ENCODE measurements at places on chromosomes 6 and 20. TPM values are rescaled to one million over a fixed set of nuclear protein-coding genes. Genes with fewer than 3 reads are reported as not detected.
A peak's percentile ranks its signal among the peaks of the same experiment; 100 is the strongest.

ULBP2 gene
- polyA plus RNA-seq = not detected

CPNE5 gene
- polyA plus RNA-seq = 4.4 TPM

C6orf141 gene
- polyA plus RNA-seq = 1.5 TPM

CST5 gene
- not detected for polyA plus RNA-seq

BCAS1 gene
- not detected for polyA plus RNA-seq

VSTM2L gene
- polyA plus RNA-seq = 14.1 TPM

CLPSL1 gene
- polyA plus RNA-seq = not detected

DNA sequence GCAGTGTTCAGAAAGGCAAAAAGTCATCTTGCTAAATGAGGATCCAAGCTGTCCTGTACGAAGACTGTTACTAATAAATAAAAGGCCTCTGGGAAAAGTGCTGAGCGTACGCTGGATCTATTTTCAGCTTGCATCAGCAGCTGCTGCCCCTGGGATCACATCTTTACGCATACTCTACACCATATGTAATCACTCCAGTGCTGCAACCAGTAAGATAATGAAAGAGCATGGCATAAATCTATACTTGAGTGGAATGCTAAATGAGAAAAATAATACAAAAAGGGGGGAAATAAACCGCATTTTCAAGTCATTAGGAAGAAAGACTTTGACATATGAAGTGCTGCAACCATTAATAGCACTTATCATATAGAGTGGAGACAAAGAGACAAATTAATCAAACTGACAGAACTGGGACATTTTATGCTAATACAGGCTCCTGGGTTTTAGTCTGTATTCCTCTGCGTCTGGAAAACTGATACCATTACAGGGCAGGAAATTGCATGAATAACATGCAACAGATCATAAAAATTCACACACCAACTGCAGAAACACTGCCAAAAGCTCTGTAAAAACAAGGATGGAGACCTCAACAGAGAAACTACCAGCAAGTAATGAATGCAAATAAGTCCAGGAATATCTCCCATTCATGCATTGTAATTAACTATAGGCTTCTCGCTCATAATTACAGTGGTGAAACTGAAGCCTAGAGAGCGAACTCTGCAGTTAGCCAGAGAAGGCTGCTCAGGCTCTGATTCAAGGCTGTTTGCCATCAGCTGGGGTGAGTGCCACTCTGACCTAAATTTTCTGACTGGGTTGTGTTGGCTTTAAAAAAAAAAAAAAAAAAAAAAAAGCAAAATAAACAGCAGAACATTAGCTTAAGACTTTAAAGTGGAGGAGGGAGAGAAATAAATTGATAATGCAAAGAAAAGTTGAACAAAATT, 83.8 kb downstream of the GJA10 start:
- no peak for DNase-seq

DNA sequence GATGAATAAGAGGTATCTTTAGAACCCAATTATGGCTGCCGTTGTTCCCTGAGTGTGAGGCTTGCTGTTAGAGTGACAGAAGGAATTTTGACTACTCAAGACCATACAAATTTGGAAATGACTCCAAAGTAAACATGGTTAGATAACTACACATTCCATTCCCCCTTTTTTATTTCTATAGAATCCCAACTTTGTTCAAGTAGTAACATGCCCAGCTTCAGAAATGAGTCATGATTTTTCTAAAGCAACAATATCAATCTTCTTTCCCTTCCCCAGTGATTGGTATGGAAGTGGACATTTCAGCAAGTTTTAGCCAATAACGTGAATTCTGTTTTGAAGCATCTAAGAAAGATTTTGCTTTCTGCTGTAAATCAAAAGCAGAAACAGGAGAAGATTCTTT, 37.8 kb downstream of the HCRTR2 start:
- no peak for DNase-seq

DNA sequence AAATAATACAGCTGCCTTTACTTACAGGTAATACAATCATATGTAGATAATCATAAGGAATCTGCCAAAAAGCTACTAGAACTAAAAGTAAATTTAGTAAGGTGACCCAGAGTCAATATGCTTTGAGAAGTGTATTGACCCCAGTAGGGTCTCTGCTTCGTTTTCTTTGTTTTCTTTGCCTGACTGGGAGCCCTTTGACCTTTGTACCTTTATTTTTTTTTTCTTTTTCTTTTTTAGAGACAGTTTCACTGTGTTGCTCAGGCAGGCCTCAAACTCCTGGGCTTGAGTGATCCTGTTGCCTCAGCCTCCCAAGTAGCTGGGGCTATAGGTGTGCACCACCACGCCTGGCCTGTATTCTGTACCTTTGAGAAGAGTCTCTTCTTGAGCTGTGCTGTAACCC, 17.9 kb downstream of the RAB5IF start:
- no peak for DNase-seq

- DNase-seq = no peak
Observed at GRCh38 chr6:150336299-150336698, 32.5 kb upstream of the IYD start.

DNA sequence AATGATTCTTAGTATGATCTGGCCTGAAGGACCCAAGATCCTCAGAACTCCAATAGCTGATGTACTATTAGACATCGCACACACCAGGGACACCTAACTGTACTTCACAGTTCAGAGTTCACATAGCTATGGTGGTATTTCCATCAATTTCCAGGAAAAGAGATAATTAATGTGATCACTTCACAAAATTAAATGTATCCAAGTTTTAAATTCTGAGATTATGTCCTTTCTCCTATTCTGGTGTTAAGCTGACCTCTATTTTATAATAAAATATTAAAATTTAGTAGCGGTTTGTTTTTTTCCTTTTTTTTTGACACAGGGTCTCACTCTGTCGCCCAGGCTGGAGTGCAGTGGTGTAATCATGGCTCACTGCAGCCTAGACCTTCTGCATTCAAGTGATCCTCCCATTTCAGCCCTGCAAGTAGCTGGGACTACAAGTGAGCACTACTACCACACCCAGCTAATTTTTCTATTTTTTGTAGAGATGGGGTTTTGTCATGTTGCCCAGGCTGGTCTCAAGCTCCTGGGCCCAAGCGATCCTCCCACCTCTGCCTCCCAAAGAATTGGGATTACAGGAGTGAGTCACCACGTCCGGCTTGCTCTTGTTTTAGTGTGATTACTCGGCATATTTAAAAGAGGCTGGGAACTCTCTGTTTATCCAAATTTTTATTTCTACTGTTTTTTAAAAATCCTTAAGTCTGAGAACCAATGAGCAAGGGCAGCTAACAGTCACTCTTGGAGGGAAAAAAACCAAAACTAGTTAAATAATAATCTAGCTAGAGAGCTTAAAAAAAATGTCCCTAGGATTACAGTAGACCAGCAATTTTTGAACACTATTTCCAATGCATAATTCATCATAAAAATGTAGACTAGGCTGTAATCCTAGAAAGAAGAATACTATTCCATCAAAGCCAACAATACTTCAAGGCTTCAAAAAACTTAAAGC, 16.0 kb downstream of the KIF13A start:
- DNase-seq = peak; percentile 13

DNA sequence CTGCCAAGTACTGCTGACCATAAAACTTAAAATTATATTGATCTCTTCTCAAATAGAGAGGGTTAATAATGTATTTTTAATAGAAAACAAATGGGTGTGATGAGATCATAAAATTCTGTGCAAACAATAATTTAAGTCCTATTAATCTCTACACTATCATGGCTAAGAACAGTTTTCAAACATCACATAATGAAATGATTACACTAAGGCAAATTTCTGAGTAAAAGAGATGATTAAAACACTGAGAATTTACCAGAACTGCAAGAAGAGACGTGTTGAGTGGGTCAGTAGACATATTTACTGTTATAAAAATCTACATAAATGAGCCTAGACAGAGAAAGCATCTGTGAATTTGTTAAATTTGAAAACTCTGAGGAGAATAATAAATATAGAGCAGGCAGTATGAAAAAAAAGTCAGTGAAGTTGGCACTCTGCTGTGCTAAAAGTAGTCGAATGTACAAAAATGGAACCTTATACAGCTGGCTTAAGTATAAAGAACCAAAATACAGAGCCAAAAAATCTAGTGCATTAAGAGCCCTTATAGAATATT, 302.6 kb upstream of the MANEA start:
- DNase-seq = no peak

DNA sequence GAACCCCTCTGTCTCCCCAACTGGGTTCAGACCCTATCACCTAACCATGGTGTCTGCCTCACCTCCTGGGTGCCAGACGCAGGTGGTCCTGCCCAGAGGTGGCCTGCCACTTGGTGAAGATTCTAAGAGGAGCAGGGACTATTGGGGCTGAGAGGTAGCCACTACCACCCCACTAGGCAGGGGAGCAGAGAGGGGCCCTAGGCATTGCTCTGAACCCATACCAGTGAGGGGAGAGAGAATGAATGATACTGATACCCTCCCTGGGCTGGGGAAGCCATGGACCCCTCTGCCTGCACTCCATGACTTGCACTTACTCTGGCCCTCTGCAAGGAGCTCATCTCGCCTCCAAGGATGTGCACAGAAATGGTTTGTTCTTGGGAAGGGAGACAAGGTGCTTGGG, 31.7 kb upstream of the SPDEF start:
- no peak for DNase-seq

DNA sequence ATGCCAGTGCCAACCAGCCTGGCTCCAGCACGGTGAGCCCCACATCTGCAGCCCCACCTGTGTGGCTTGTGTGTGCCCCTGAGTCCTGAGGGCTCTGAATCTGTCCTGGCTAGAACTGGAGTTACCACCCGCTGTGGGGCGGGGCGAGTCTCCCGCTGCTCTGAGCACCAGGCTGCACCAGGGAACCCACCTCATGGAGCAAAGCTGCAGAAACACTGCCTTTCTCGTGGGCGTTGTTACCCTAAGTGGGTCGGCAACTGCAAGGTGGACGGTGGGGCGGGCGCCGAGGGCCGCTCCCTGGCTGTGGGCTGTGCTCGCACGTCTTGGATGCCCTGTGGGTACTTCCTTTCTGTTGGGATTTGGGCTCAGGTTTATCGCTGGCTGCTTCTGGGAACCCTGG, 12.7 kb upstream of the ZBTB46 start:
- DNase-seq = no peak

DNA sequence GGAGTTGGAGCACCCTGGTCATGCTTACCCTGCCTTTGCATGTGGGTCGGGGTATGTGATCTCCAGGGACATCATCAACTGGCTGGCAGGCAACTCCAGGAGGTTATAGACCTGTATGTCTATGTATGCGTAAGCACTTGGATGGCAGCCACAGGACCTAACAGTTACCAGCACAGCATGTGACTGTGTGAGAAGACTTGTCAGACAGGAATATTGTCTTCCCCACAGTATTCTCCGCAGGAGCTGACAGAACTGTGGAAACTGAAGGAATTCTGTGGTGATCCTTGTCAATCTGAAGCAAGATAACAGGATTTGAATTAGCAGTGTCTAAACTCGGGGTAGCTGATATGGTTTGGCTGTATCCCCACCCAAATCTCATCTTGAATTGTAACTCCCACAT, 59.2 kb downstream of the TMEM244 start:
- DNase-seq = no peak

- no peak for DNase-seq
Observed at GRCh38 chr6:25311331-25311840, 32.2 kb downstream of the CARMIL1 start.

DNA sequence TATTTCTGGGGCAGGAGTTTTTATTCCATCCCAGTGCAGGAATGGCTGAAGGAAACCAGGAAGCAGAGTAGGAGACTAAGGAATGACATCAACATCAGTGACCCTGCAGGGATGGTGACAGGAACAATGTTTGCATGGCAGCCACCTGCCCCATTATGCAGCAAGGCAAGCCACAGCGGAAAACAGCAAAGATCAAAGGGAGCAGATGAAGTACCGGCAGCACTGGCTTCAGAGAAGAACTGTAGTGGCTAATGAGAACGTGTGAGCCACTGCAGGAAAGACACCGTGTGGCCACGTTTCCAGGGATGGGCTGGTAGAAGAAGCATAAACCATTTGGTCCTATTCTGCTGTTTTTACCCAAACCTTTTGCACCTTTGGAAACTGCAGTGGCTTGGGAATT, 52.9 kb upstream of the TAB2 start:
- no peak for DNase-seq

DNA sequence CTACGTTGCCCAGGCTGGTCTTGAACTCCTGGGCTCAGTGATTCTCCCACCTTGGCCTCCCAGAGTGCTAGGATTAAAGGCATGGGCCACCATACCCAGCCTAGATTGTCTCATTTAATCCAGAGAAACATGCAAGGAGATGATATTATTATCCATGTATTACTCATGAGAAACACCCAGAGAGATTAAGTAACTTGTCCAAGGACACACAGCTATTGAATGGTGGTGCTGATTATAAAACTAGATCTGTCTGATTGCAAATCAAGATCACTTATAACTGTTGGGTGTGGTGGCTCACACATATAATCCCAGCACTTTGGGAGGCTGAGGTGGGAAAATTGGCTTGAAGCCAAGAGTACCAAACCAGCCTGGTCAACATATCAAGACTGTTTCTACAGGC, 94.4 kb upstream of the ZNF217 start:
- no peak for DNase-seq

GRCh38 chr6:98946879-98947410, 801 bp downstream of the FBXL4 start:
- peak; percentile 7 for DNase-seq

- DNase-seq = no peak
Observed at GRCh38 chr6:169591616-169592015, 110.2 kb downstream of the WDR27 start.

DNA sequence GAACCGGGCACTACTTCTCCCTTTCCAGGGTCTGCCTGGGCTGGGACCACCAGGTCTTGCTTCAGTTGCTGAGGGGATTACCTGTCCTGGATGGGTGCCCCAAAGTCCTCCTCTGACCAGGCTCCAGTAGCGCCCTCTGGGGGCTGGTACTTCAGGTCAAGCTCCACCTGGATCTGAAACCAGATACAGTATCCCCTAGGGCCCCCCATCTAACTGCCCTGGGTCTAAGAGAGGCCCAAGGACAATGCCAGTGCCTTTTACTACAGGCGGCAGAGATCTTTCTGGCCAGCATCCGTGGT, 11.2 kb upstream of the SPAG4 start:
- no peak for DNase-seq

GRCh38 chr6:158752613-158753012, 66.6 kb downstream of the EZR start:
- DNase-seq = peak; percentile 43

DNA sequence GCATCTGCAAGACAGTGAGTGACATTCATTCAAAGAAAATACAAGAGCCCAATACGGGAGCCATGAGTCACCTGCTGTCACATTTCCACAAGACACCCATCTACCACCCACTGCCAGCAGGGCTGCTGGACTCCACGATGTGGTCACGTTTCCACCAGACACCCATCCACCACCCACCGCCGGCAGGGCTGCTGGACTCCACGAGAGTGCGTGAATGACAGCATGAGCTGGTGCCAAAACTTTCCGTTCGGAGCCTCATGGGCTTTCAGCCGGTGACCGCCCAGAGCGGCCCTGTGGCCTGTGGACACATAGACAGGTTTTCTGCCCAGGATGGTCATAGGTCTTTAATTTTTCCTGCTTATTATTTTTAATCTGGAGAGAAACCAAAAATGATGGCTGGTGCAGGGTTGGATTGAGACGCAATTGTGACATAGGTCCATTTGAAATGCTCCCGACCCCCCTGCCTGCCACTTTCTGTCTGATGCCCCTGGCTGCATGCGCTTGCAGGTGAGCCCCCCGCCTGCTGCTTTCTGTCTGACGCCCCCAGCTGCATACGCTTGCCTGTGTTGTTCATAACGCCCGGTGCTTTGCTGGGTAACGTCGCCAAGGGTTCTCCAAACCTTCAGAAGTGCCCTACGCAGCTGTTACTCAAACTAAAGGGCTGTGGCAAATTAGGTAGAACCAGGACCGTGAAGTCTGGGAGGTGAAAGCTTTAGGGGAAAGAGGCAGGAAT, 59.1 kb upstream of the SMOC2 start:
- no peak for DNase-seq
